ENCODE measurements at places on chromosomes 13 and 19.

GRCh38 chr13:41193469-41193868 is 900 bp downstream of the KBTBD7 start:
- no peak for DNase-seq

DNA sequence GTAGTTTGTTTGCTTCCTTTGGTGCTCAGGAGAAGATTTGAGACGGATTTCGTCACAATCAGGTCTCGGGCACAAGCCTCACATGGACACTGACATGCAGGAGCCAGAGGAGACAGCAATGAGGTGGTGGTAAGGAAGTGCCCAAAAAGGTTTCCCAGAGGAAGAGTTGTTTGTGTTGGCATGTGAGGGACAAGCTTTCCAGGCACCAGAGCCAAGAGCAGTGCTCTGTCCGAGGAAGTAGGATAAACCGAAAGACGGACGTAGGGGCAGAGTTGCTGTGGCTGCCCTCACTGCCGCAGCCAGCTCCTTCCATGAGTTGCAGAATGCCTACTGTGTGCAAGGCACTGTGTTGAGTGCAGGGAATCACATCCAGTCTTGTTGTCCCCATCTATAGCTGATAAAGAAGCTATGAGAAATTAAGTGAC is 27.7 kb downstream of the SAE1 start:
- DNase-seq, result no peak

GRCh38 chr13:75139291-75139690 is 342.7 kb downstream of the TBC1D4 start:
- DNase-seq, result no peak

DNA sequence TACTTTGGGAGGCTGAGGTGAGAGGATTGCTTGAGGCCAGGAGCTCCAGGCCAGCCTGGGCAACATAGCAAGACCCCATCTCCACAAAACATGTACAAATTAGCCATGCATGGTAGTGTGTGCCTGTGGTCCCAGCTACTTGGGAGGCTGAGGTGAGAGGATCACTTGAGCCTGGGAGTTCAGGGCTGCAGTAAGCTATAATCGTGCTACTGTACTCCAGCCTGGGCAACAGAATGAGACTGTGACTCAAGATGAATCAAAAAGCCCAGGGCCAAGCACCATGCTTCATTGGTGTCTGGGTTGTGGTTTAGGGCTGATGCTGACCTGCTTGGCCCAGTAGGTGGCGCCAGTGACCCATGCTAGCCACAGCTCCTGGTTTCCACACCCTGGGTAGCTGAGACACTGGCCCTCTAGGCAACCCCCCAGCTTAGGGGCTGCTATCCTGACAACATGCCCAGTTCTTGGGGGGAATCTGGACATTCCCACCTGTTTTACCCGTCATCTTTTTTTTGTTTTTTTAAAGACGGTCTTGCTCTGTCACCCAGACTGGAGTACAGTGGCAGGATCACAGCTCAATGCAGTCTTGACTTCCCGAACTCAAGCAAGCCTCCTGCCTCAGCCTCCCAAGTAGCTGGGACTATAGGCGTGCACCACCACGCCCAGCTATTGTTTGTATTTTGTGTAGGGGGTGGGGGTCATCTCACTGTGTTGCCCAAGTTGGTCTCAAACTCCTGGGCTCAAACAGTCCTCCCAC is 5.5 kb downstream of the CCDC124 start:
- peak; percentile 44 for DNase-seq

GRCh38 chr19:610071-610800 is 20.6 kb downstream of the HCN2 start:
- no peak for DNase-seq

DNA sequence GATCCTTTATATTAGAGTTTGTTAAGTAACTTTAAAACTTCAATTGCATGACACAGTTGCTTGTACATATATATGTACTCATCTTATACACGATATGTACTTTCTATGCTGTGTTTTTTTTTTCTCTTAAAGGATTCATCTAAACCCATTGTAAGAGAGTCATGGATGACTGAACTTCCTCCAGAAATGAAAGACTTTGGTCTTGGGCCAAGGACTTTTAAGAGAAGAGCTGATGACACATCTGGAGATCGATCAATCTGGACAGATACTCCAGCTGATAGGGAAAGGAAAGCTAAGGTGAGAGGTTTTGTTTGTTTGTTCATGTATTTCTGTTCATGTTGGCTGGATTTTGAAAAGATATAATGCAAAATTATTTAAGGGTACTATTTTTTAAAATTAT is 26.0 kb downstream of the GPALPP1 start:
- no peak for DNase-seq

DNA sequence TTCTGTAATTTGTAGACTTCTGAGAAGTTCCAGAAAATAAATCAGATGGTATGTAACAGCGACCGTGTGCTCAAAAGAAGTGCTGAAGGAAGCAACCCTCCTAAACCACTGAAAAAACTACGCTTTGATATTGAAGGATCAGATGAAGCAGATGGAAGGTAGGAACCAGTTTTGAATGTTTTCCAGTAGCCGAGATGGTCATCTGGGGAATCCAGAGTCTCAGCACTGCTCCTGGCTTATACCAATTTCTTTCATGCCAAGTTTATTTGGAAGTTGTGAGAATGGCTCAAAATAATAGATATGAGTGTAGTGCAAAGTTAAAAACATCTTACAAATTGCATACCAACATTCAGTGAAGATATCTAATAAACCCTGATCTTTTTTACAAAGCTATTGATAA is 56.2 kb downstream of the RCBTB2 start:
- no peak for DNase-seq

DNA sequence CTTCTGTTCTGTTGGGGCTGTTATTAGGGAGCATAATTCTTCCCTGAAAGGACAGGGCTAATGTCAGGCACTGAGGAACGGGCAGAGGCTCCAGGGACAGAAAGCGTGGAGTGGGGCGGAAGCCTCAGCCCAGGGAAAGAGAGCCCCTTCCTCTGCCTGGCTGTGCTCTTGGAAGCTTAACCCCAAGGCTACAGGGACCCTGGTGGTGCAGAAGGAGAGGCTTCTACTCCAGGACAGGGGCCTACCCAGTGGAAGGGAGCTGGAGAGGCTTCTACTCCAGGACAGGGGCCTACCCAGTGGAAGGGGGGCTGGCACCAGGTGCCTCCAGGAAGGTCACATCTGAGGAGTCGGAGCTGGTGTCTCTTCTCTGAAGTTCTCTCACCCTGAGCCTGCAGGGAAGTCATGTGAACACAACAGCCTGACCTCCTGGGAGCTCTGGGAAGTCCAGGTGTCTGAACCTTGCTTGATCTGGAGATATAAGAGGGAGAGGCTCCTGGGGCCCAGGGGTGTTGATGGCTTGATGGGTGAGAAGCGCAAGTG is 159.5 kb upstream of the SOX1 start:
- DNase-seq, result no peak

GRCh38 chr19:42255766-42256745 is 1.1 kb upstream of the ERF start:
- DNase-seq, result no peak

DNA sequence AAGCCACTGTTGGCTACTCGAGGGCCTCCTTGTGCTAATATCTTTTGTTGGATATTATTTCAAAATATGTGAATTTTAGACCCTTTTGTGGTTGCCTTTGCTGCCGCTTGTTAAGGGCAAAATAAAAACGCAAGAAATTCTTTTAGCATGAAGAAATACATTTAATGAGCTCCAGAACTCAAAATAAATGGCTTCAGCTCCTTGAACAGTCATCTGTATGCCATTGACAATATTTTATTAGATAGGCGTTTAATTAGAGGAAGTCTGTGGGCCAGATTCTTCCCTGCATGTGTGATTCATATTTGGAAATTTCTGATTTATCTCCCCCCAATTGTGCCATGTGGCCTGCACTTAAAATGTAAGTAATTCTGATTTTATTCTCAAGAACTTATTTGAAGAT is 177.2 kb downstream of the STK24 start:
- no peak for DNase-seq

- no peak for DNase-seq
Measured at GRCh38 chr13:36248700-36249099, 34.3 kb upstream of the SOHLH2 start.

- DNase-seq, result no peak
Measured at GRCh38 chr19:32743021-32743420, 23.5 kb downstream of the TDRD12 start.

DNA sequence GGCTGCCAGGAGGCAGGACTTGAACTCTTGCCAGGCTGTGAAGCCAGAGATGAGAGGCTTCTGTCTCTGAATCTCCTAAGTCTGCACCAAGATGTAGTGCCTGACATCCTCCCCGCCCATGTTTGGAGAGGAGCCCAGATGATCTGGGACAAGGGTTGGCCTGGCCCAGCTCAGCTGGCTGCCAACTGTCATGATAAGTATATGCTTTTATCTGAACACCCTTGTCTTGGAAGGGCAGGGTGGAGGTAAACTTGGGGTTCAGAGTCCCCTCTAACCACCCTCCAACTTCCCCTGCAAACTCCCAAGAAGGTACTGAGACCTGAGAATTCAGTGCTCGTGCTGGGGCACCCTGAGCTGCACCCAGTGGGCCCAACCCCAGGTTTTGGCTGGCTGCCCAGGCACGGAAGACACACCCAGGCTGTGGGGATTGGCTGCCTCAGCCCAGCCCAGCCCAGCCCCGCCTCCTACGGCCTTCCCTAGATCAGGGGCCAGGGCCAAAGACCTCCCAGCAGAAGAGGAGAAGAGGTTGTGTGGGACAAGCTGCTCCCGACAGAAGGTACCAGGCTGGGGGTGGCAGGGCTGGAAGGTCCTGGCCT is at the start of gene CYP4F12:
TSS of gene CYP4F12 (plus strand) at position 508 of the 596 bp plus-strand sequence. CDS start 443 bp downstream, outside the sequence.
- DNase-seq, result peak; percentile 24

DNA sequence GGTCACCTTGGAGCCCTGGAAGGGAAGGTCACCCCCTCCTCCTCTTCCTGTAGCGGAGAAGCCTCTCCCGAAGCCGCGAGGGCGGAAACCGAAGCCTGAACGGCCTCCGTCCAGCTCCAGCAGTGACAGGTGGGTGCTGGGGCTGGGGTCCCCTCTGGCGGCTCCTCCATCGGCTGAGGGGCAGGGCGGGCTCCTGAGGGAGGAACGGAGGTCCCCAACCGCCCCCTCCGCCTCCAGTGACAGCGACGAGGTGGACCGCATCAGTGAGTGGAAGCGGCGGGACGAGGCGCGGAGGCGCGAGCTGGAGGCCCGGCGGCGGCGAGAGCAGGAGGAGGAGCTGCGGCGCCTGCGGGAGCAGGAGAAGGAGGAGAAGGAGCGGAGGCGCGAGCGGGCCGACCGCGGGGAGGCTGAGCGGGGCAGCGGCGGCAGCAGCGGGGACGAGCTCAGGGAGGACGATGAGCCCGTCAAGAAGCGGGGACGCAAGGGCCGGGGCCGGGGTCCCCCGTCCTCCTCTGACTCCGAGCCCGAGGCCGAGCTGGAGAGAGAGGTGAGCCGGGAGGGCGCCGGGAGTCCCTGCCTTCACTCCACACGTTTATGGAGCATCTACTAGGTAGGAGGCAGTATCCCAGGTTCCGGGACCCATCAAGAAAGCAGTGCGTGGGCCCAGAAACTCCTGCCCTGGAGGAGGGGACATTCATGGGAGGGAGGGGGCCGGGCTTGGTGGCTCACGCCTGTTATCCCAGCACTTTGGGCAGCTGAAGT is 22.0 kb downstream of the HDGFL2 start:
- no peak for DNase-seq

GRCh38 chr13:44050450-44051063 is 170.9 kb downstream of the LACC1 start:
- peak; percentile 26 for DNase-seq

GRCh38 chr19:13010038-13010991 is 15.0 kb downstream of the NFIX start:
- no peak for DNase-seq

- no peak for DNase-seq
Measured at GRCh38 chr13:79361299-79361698, 44.8 kb downstream of the RBM26 start.

DNA sequence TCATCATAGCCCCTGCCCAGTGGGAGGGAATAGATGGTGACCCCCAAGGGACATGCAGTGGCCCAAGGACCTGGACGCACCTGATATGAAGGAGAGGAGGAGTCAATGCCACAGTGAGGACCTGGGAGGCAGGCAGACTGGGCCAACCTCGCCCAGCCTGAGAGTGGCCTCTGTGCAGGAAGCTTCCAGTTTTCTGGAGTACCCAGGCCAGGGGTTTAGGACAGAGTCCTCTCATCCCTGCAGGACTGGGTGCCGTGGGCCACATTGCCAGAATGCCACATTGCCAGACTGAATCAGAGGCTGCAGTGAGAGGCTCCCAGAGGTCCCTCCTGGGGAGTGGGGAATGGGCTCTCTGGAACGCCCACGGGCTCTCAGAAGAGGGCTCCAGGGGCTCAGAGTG is 82.9 kb upstream of the VSTM2B start:
- no peak for DNase-seq

GRCh38 chr13:73970421-73971055 is 163.7 kb downstream of the KLF12 start:
- no peak for DNase-seq

GRCh38 chr13:112588490-112589297 is 741 bp upstream of the TUBGCP3 start:
- no peak for DNase-seq

- DNase-seq, result no peak
Measured at GRCh38 chr13:54210397-54211049, 1181.9 kb downstream of the OLFM4 start.

GRCh38 chr19:35115177-35115951 is at the start of gene FXYD3:
FXYD3 (plus strand) TSS chr19:35115823; CDS start chr19:35119377, 3,554 bp downstream.
- DNase-seq, result no peak

GRCh38 chr13:76696370-76696769 is 189.8 kb downstream of the KCTD12 start:
- DNase-seq, result no peak

DNA sequence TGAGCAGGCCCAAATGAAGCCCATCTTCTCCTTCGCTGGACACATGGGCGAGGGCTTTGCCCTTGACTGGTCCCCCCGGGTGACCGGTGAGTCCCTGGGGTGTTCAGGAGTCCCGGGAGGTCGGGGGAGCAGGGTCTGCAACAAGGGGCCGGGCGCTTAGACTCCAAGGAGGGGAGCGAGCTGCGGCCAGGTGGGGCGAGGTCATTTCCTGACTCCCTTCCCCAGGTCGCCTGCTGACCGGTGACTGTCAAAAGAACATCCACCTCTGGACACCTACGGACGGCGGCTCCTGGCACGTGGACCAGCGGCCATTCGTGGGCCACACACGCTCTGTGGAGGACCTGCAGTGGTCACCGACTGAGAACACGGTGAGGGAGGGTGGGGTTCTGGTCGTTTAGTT is 4.7 kb downstream of the GRWD1 start:
- no peak for DNase-seq

- DNase-seq, result no peak
Measured at GRCh38 chr13:111413407-111414187, 93.2 kb downstream of the TEX29 start.

GRCh38 chr13:64579331-64579730 is 2650.8 kb downstream of the PCDH9 start:
- no peak for DNase-seq

DNA sequence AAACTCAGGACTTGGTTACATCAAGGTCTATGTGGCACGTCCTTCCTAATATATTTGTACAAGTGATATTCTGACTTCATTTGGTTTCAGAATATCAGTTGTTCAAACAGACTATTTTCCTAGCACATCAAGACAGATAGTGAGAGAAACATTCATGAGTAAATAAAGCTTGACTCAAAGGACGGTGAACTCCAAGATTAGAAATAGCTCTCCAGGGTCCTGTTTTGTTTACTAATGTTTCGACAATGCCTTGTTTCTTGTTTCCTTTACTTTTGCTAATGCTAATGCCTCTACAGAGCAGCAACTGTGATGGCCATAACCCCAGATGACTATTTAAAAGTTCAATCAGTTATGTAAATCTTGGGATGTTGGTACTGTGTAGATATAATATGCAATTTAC is 313.9 kb downstream of the KLF12 start:
- DNase-seq, result no peak
